GM10248 (cell line): ENCODE measurements at places on chromosomes 3 and 15.

DNA sequence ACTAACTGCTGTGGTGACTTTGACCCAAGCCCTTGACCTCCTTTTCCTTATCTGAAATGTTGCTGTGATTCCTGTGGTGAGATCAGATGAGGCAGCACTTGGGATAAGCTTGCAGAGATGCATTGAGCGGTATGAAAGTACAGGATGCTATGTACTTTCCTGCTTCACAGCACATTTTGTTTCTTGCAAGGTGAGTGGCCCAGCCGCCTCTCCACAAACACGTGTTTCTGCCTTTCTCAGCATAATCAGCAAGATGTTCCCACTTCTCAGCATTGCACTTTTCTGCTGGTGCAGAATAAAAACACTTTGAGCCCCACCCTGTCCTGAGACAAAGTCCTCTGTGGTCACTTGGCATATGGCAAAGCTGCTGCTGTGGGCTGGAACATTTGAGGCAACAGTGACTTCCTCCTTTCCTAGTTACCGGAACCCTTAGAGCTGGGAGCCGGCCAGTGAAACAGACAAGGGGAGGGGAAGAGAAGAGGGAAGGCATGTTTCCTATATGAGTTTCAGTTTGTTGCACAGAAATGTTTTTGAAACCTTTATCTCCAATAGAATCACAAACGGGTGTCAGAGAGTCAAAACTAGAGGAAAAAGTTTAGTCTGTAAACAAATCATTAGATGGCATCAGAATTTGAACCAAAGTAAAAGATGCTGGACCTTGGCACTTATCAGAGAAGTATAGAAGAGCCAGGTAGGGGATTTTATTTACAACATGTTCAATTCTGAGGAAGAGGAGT, 5.0 kb downstream of the NUDT16 start:
- DNase-seq = no peak

- DNase-seq = no peak
Observed at GRCh38 chr3:10964537-10965167, 27.9 kb upstream of the SLC6A1 start.

DNA sequence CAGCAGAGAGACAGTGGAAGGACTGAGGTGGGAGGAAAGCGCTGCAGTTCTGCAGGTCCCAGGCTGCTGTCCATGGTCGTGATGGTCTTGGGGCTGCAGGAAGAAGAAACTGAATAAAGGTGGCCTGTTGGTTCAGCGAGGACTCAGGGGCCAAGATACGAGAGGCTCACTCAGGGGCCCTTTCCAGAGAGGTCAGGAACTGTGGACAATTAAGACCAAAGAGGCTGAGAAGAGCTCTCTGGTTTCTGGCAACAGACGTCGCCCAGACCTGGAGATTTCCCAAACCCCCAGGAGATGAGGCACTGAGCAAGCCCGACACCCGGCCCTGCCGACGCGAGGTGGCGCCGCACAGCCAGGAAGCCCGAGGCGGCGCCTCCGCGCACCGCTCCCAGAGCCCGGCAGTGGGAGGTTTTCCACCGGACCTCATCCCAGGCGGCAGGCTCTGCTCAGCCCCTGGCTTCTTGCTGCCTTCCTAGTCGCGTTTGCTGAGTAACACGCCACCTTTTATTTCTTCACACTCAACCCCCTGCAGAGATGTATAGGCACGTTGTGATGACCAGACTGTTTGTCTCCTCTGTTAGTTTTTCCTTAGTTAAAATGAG, 56.4 kb upstream of the ARRDC4 start:
- DNase-seq = peak; percentile 18

DNA sequence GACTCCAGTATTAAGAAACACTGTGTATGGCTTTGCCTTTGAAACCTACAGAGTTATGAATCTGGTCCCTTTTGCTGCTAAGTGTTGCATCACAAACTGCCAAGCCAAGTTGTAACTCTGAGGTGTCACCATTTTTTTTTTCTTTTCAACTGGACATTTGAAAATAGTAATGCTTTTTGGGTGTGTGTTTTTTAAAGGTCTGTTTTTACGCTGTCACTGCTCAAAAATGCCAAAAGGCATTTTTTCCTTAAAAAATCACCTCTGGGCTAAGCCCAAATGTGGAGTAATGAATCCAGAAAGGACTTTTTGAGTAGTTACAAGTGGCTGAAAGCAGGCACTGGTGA, 9.5 kb downstream of the SMAD3 start:
- DNase-seq = no peak

DNA sequence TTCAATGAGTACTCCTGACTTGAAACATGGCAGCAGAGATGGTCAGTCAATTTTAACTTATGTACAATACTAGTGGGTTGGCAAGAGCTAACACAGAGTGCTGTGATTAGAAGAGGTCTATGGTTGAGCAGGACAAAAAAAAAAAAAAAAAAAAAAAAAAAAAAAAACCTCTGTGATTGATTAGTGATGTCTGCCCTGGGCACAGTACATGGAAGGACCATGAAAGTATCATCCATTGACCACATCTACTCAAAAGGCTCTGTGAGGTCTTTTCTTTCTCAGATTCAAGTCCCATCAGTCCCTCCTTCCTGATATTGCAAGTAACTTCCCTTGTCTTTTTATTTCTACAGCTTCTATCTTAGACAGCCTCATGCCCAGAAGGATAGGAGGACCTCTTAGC, 59.6 kb downstream of the NTRK3 start:
- no peak for DNase-seq

- DNase-seq = no peak
Observed at GRCh38 chr3:64829331-64829730, 141.5 kb upstream of the ADAMTS9 start.

- DNase-seq = peak; percentile 37
Observed at GRCh38 chr3:56855856-56856512, 54.2 kb upstream of the ARHGEF3 start.

DNA sequence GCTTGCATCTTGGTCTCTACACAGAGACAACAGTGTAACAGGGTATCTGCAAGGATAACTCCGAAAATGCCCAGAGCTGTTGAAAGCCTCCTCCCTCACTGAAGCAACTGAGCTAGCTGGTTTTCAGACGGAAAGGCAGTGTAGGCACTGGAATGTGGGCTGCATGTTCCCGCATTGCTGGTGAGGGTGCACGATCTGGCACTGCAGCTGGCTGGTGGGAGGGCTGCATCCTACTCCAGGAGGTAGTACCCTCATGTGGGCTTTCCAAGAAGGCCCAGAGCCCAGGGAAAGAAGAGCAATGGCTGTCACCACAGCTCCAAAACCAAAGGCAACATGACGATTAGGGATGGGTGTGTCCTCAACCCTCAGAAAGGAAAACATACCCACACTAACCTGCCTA, 28.7 kb upstream of the RPS17 start:
- DNase-seq = no peak

DNA sequence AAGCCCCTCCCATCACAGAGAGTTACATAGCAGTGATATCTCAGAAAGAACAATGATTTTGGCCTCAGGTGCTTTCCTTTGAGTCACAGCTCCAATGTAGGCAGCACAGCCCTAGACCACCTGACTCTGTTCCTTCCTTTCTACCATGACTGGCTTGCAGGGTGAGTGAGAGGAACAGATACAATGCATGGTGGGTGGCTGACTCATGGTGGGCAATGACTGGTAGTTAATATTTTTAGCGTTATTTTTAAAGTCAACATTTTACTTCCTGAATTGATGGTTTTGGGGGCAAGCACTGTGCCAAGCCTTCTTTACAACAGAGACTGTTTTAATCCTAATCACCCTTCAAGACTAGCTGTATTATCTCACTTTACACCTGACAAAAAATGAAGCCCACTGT, 32.8 kb upstream of the ST3GAL6 start:
- DNase-seq = peak; percentile 72

- no peak for DNase-seq
Observed at GRCh38 chr15:96889734-96890480, 559.4 kb downstream of the NR2F2 start.

DNA sequence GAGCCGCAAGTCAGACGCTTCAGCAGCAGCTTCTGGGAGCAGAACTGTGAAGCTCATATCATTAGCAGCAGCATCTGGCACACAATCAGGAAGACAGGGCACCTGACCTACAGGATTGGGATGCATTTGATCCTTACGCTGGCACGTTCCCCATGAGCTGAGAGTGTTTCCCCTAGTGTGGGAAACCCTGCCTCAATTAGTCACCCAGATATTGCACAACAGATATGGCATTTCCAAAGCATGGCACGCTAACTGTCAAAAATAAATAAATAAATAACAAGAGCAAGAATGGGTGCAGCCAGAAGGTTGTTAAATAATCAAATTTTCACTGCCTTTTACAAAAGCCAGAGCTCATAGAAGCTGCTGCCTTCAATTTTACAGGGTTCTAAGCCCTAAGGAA, 189.6 kb upstream of the THBS1 start:
- no peak for DNase-seq

GRCh38 chr3:189298469-189299375, 127.0 kb downstream of the TPRG1 start:
- no peak for DNase-seq

- DNase-seq = no peak
Observed at GRCh38 chr3:180804916-180805315, 107.6 kb upstream of the FXR1 start.

DNA sequence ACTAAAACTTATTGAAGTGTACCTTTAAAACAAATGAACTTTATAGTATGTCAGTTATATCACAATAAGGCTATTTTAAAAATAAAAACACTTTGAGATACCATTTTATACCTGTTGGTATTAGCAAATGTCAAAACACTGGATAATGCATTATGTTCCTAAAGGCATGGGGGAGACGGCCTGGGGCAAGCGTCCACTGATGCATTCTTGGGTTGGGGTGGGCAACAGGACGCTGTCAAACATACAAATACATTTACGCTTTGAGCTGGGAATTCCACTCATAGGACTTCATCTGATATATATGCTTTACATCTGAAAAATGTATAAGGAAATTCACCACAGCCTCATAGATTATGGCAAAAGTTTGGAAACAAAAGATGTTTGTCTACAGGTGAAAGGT, 7.6 kb upstream of the GATA2 start:
- no peak for DNase-seq

DNA sequence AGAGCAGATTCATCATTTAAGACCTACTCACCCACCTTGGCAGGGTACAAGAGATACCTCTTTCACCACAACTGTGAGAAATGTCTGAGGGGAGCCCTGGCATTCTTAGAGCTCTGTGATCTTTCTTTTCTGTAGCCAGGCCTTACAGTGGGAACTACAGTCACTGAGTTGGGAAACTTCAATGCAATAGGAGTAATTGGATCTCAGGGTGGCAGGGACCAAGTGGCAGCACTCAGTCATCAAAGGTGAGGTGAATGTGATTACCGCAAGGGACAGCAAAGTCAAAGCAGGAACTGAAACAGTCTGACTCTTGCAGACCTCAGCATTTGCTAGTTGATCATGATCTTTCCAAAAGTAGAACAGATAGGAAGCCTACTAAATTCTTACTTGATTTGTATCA, 7.2 kb upstream of the MCF2L2 start:
- DNase-seq = peak; percentile 59

- DNase-seq = no peak
Observed at GRCh38 chr3:44832032-44832431, 29.7 kb upstream of the TMEM42 start.

DNA sequence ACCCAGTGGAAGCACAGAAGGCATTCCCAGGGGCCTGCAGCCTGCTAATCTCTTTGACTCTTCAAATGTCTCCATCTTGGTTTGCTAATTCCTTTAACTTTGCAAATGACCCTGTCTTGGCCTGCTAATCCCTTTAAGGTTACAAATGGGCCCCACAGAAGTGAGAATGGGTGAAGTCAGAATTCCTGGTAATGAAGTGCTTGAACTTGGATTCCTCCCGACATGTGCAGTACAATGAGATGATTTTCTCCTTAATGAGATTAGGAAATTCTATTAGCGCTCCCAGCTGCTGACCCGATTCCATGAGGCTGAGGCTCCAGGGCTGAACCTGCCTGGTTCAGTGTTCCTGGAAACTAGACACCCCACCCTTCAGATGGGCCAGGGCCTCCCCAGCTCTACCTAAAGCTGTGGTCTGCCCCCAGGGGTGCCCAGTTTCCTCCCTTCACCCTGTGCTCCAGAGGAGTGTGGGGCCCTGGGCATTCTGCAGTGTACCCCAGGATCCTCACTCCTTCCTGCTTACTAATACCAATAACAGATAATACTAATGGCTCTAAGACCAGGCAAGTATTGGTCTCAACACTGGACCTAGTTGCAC, 47.4 kb downstream of the SCN5A start:
- DNase-seq = no peak

DNA sequence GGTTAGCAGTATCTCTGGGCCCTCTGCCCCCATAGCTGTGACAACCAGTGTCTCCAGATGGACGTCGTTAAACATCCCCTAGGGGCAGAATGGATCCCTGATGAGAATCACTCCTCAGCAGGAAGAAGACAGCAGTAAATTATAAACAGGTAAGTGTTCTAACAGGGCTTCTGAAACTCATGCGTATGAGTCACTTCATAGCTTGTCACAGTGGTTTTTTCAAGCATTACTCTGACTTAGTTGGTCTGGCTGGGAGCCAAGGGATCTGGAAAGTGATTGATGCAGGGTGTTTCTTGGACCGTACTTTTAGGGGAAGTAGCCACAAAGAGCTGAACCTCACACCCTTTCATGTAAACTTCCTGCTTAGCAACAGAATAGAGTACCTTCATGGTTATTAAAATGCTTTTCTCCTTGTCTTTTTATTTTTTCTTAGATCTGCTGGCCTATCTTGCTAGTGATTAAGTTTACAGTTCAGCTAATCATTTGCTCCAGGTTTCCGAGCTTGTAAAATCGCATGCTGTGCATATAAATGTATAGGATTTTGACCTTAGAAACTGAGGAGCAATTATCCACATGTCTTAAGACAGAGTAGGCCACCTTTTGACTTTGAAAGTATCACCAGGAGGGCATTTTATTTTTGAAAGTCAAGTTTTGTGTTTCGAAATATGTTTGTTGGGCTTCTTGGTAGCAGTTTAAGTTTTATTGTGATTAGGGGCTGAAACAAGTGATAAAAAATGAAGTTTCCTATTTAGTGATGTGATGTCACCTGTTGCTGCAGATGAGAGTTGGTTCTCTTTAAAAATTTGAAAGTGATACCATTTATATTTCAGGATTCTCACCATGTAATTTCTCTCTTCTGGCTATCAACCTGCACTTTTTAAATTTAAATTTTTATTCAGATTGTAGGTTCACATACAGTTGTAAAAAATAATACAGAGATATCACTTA, 333.9 kb downstream of the PTPRG start:
- DNase-seq = peak; percentile 73

- DNase-seq = no peak
Observed at GRCh38 chr15:66070220-66070934, 183.2 kb downstream of the MEGF11 start.

- no peak for DNase-seq
Observed at GRCh38 chr15:81275711-81276392, 48.1 kb downstream of the STARD5 start.

- no peak for DNase-seq
Observed at GRCh38 chr3:16477521-16477920, 36.0 kb downstream of the RFTN1 start.
